ENCODE measurements at places on chromosomes 4 and X.

DNA sequence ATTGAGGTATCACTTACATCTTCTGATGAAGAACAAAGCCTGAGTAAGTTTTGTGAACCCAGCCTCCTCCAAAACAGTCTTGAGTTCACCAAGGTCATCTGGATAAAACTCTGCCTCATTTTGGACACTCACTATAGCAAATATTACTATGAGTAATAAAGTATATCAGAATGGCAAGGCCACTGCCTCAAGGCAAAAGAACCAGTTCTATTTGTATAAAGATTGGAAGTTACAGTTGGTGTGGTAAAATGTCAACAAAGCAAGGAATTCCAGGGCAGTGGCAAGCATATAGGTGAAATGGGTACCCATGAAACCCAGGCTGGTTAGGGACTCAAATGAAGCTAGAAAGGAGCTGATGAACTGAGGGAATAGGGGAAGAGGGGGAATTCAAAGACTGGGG, 2.4 kb upstream of the ARHGEF6 start:
- no peak for DNase-seq

DNA sequence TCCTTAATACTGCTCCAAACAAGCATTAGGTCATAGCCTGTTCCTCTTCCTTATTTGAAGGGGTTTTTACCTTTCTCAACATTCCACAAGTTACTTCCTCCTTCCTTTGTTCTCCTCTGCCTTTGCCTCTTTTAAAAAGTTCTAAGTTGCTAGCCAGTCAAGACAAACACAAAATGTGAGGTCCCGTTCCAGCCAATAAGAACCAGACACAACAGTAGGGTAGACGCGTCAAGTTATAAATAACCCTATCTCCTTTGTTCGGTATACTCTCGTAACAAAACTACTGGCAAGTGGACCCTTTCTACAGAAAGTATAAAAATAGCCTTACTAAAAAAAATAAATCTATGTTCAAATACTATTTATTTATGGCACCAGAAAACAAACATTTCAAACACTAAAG, 6.3 kb upstream of the ACE2 start:
- no peak for DNase-seq

DNA sequence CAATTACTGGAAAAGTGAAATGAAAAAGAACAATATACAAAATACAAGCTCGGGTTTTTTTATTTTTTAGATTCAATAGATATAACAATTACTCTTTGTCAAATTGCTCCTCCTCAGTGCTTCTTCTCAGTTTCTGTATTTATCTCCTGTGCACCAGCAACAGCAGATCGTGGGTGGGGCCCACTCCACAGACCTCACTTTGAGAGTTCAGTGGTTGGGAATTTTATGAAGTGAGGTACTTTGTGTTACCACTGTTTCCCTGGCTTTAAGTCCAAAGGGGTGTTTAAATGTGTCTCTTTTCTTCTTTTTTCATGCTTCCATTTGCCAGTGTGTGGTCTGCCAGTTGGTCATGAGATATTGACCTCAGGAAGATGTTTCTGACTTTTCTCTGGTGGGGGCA, 54.4 kb downstream of the KIT start:
- no peak for DNase-seq

DNA sequence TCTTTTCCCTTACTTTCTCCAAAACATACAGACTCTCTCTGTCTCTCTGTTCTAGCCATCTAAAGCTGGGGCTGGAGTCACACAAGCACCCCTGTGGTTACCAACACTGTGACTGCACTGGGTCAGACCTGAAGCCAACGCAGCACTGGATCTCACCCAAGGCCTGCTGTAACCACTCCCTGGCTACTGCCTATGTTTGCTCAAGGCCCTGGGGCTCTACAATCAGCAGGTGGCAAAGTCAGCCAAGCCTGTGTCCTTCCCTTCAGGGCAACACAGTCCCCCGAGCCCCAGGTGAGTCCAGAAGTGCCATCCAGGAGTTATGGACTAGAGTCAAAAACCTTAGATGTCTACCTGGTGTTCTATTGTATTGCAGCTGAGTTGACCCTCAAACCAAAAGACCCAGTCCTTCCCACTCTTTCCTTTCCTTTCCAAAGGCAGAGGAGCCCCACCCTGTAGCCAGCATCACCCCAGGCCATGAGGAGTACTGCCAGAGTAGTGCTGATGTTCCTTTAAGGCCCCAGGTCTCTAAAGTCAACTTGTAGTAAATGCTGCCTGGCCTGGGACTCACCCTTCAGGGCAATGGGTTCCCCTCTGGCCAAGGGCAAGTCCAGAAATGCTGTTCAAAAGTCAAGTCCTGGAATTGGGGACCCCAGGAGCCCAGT, 58.8 kb upstream of the RAP2C start:
- no peak for DNase-seq

GRCh38 chr4:87049508-87049907, 114.7 kb downstream of the AFF1 start:
- DNase-seq, result no peak

DNA sequence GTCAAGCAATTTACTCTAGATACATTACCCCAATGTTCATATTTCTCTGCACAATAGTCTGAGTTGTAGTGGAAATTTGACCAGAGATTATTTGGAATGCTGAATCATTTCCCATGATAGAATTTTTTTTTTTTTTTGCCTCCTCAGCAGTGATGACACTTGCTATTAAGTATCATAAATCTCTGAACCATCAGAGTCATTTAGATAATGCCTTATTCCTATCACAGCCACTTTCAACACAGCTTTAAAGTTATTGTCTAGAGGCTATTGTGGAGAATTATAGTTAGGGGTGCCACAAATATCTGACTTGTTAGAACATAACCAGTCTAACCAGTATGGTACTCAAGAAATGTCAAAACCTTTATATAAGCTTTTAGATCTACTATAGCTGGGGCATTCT, 79.8 kb downstream of the LCORL start:
- no peak for DNase-seq

All from CD8-positive, alpha-beta T cell (primary cell).